Adrenal gland (tissue), 19 donors: ENCODE measurements at places on chromosomes 11 and 22. TPM values are rescaled to one million over a fixed set of nuclear protein-coding genes. Genes with fewer than 3 reads are reported as not detected.

DNA sequence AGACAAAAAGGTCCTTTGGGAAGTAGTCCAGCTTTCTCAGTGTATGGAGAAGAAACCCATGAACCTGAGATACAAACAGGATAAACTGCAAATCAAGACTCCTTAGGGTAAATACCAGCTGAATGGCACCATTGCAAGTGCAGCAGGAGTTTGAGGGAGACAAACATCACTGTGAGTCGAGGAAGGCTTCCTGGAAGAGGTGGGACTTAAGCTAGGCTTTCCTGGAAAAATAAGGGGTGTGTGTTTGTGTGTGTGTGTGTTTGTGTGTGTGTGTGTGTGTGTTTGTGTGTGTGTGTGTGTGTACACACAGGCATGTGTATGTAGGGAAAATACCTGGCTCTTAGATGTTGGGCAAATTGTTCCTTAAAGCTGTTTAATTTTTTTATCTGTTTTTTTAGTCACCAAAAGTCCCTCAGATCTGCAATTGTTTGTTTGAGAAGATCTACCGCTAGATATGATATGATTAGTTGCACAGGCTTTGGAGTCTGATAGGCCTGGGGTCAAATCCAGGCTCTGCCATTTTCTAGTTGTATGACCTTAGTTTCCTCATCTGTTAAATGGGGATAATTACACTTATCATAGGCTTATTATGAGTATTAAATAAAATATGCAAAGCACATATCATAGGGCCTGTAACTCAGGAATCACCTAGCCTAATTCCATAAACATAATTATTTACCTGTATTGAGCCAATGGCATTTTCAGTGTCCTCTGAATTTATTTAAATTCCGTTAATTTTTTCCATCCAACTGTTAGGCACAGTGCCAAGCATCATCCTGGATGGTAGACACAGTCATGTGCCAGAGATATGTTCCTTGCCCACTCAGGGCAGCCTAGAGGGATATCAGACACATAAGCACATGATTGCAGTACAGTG is 85.6 kb upstream of the EED start:
- no peak for DNase-seq
- H3K4me3 ChIP-seq = no peak overlapping the region
- no peaks in the 10 kb centered on the region for H3K36me3 ChIP-seq
- no peak overlapping the region for H3K27ac ChIP-seq
- no peaks in the 10 kb centered on the region for H3K27me3 ChIP-seq

TRIM51 gene
- not detected for total RNA-seq

NOX4 gene
- 0.41 TPM for total RNA-seq

- no peaks in the 10 kb centered on the region for H3K36me3 ChIP-seq
- DNase-seq = no peak
- no peaks in the 10 kb centered on the region for H3K4me1 ChIP-seq
- no peak overlapping the region for H3K27ac ChIP-seq
- peaks cover 14% of the 10 kb centered on the region for H3K27me3 ChIP-seq
- H3K4me3 ChIP-seq = no peak overlapping the region
Measured at GRCh38 chr22:44623771-44624510, 78.1 kb upstream of the PRR5 start.

- H3K27me3 ChIP-seq = no peaks in the 10 kb centered on the region
- peaks cover 10% of the 10 kb centered on the region for H3K4me1 ChIP-seq
- DNase-seq = no peak
Measured at GRCh38 chr11:43997022-43997660, 50.6 kb upstream of the ACCSL start.

CHRM1 gene
- total RNA-seq = 3.0 TPM

SYNGR1 gene
- total RNA-seq = 18.8 TPM

GRCh38 chr11:65355013-65355775 is 643 bp downstream of the TIGD3 start:
- H3K27ac ChIP-seq = peak overlapping the region; percentile 52
- peaks cover 22% of the 10 kb centered on the region for H3K4me1 ChIP-seq
- peaks cover 27% of the 10 kb centered on the region for H3K36me3 ChIP-seq
- no peak for DNase-seq
- H3K4me3 ChIP-seq = no peak overlapping the region
- H3K27me3 ChIP-seq = no peaks in the 10 kb centered on the region

DNA sequence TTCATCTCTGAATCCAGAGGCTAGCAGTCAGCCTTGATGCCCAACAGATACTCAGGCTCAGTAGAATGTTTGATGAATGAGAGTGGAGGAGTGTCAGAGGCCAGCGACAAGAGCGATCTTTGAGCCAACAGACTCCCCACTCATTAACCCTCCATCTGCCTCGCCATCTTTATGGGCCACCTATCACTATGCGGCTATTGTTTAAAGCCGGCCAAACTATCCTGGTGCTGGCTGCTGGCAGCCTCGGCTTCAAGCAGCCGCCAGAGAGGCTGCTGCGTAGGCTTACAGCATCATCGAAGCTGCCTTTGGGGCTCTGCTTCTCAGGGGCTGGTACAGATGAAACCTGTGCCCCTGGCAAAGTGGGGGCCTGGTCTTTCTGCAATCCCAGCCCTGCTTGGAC is 525.6 kb downstream of the INSC start:
- H3K27me3 ChIP-seq = no peaks in the 10 kb centered on the region
- H3K4me1 ChIP-seq = no peaks in the 10 kb centered on the region
- DNase-seq = no peak
- H3K27ac ChIP-seq = no peak overlapping the region

DNA sequence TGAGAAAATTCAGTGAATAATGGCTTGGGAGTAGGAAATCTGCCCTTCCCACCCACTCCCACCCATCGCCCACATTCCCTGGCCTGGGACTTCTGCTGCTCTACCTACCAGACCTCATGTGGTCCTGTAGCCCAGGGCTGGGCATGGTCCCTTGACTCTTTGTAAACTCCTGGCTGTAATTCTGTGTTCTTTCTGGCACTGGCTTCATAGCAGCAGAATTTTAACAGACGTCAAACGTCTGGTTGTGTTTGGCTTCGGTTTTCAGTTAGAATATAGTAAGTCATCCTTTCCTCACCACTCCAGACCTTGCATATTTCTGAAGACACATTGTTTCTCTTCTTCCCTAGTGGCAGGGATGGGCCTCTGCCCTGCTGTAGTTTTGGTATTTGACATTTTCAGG is 210.6 kb downstream of the CSNK2A3 start:
- H3K4me1 ChIP-seq = no peaks in the 10 kb centered on the region
- H3K27me3 ChIP-seq = no peaks in the 10 kb centered on the region
- H3K36me3 ChIP-seq = no peaks in the 10 kb centered on the region
- no peak overlapping the region for H3K27ac ChIP-seq
- DNase-seq = no peak
- H3K4me3 ChIP-seq = no peak overlapping the region
